ENCODE measurements at places on chromosomes 6 and 20.

- no peak overlapping the region for H3K4me3 ChIP-seq
- no peaks in the 10 kb centered on the region for H3K4me1 ChIP-seq
- no peaks in the 10 kb centered on the region for H3K27me3 ChIP-seq
- no peak for DNase-seq
- H3K36me3 ChIP-seq: no peaks in the 10 kb centered on the region
Measured at GRCh38 chr6:88441346-88441745, 275.2 kb upstream of the CNR1 start.

DNA sequence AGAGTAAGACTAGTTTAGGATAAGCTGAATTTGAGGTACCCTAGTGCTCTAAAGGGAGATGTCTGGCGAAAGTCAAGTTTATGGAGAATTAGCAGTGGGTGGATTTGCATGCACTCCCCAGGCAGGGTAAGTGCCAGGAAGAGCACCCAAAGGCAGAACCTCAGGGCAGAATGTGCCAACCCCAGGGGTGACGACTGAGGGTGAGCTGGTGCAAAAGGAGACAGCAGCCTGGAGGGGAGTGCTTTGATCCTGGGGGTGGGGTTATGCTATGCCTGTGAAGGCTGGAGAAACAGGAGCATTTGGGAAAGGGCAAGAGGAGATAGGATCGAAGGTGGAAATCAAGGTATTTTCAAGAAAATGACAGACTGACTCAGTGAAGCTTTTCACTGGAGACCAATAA, 208.5 kb upstream of the PDE10A start:
- H3K36me3 ChIP-seq: peaks cover 8% of the 10 kb centered on the region
- no peak for DNase-seq
- no peaks in the 10 kb centered on the region for H3K4me1 ChIP-seq
- H3K27ac ChIP-seq: no peak overlapping the region

- peaks cover 5% of the 10 kb centered on the region for H3K4me1 ChIP-seq
- no peak for DNase-seq
- no peak overlapping the region for H3K4me3 ChIP-seq
- H3K36me3 ChIP-seq: no peaks in the 10 kb centered on the region
- H3K27me3 ChIP-seq: peaks cover 8% of the 10 kb centered on the region
Measured at GRCh38 chr20:64232794-64233193, 22.8 kb upstream of the PCMTD2 start.

DNA sequence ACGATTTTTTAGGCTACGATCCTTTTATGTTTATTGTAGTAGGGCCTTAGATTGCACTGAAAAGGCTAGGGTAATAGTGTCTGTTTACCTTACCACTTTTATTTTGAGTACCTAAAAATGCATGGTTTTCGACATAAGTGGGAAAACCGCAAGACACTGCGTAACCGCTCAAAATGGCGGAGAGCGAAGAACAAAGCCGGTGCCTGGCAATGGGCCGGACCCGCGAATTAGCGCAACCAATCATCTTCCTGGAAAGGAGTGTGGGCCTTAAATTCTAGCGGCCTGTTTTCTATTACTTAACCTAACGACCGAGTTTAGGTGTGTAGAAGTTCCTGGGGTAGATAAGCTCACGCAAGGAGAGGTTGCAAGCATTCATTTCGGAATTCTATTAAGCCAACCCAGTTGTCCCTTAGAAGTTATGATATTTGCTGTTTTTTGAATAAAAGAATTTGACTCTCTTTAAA, 118.0 kb downstream of the HFE start:
- no peaks in the 10 kb centered on the region for H3K27me3 ChIP-seq
- H3K36me3 ChIP-seq: peaks cover 11% of the 10 kb centered on the region
- H3K4me1 ChIP-seq: peaks cover 12% of the 10 kb centered on the region
- no peak overlapping the region for H3K4me3 ChIP-seq

DNA sequence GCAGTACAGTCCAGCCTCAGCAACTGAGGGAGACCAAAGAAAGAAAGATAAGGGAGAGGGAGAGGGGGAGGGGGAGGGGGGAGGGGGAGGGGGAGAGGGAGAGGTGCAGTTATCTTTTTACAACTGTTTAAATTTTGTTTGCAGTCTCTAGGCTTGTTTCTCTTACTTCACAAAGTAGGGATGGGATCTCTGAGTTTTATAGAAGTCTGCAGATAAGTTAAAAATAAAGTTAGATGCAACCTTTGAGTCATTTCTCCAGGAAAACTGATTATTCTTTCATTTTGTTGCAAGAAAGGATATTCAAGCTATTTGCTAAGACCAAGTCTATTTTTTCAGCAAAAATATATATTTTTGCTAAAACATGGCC, 487.3 kb downstream of the ADGRB3 start:
- H3K4me3 ChIP-seq: no peak overlapping the region
- H3K27ac ChIP-seq: no peak overlapping the region
- no peak for DNase-seq
- no peaks in the 10 kb centered on the region for H3K4me1 ChIP-seq
- H3K27me3 ChIP-seq: no peaks in the 10 kb centered on the region

Data from stimulated activated naive B cell treated with anti-CD40 and anti-IgM and Interleukin-4, amounts not matched to agents 10 μg/mL and 1 μg/mL and 100 μg/mL, for 72 hours (primary cell).